Osteocyte (in vitro differentiated cells): ENCODE measurements at places on chromosomes 12 and 14. TPM values are rescaled to one million over a fixed set of nuclear protein-coding genes. Genes with fewer than 3 reads are reported as not detected.

Gene KSR2
- total RNA-seq: not detected in 2 replicates

Gene PRR4
- total RNA-seq: 2.2 and 4.4 TPM in 2 replicates

Gene SLC41A2
- total RNA-seq: 24.4 and 26.5 TPM in 2 replicates

Gene HAL
- total RNA-seq: 0.50 and 1.7 TPM in 2 replicates

Gene ACOT6
- total RNA-seq: not detected in 2 replicates

Gene CYP46A1
- 1.3 and 1.8 TPM in 2 replicates for total RNA-seq

Gene BIN2
- total RNA-seq: not detected in 2 replicates

Gene DPF3
- 5.3 and 5.8 TPM in 2 replicates for total RNA-seq

Gene SRRM4
- total RNA-seq: not detected in 2 replicates

Gene SAMD15
- total RNA-seq: 1.9 and 2.2 TPM in 2 replicates

Gene LRP1-AS
- total RNA-seq: not detected in 2 replicates
